ENCODE measurements at places on chromosomes 11 and 22.

DNA sequence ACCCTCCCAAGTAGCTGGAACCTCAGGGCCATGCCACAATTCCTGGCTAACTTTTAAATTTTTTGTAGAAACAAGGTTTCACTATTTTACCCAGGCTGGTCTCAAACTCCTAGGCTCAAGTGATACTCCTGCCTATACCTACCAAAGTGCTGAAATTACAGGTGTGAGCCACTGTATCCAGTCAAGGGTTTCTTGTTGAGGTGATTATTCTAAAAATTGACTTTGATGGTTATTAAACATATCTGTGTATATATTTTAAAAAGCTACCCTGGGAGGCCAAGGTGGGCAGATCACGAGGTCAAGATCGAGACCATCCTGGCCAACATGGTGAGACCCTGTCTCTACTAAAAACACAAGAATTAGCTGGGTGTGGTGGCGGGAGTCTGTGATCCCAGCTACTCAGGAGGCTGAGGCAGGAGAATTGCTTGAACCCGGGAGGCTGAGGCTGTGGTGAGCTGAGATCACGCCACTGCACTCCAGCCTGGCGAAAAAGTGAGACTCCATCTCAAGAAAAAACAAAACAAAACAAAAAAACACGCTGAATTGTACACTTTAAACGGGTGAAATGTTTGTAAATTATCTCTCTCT is 27.1 kb downstream of the MAPK1 start:
- DNase-seq: no peak

GRCh38 chr11:28259177-28259843 is 151.1 kb downstream of the METTL15 start:
- DNase-seq: no peak

- no peak for DNase-seq
These were observed 296.7 kb upstream of the SYN3 start for GRCh38 chr22:33354928-33355327.

DNA sequence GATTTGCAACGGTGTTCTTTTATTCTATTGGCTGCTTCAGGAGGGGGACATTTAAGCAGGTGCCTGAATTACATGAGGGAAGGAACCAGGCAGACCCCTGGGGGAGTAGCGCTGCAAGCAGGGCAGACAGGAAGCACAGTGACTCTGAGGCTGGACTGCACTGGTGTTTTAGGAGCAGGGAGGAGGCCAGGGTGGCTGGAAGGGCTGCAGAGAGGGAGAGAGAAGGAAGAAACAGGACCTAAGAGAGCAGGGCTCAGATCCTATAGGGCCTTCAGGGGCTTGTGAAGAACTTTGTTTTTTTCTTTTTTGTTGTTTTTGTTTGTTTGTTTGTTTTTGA is 62.5 kb upstream of the SORL1-AS1 start:
- DNase-seq: no peak

DNA sequence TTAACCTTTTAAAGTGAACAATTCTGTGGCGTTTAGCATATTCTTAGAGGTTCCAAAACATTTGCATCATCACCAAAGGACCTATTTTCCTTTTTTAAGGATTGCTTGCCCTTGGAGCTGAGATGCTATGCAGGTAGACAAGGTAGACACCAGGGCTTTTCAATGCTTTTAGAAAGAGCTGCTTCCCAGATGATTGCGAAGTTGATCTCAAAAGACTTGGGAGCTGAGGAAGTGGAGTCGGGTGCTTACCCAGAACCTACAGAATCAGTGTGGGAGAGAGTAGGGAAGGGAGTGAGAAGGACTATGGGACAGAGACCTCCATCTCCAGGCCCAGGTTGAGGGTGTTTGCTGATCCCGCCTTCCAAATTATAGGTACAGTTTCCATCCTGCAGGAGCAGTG is 11.1 kb upstream of the ALX4 start:
- no peak for DNase-seq

GRCh38 chr11:80538040-80538439 is 1097.2 kb upstream of the TENM4 start:
- DNase-seq: no peak

- peak; percentile 61 for DNase-seq
These were observed 15.1 kb upstream of the CYTH4 start for GRCh38 chr22:37267135-37267587.

- DNase-seq: no peak
These were observed 26.5 kb upstream of the PPARA start for GRCh38 chr22:46123694-46124382.

- no peak for DNase-seq
These were observed 86.7 kb downstream of the APOL5 start for GRCh38 chr22:35804421-35804820.

GRCh38 chr22:45341498-45341897 is 31.8 kb downstream of the FAM118A start:
- DNase-seq: no peak

DNA sequence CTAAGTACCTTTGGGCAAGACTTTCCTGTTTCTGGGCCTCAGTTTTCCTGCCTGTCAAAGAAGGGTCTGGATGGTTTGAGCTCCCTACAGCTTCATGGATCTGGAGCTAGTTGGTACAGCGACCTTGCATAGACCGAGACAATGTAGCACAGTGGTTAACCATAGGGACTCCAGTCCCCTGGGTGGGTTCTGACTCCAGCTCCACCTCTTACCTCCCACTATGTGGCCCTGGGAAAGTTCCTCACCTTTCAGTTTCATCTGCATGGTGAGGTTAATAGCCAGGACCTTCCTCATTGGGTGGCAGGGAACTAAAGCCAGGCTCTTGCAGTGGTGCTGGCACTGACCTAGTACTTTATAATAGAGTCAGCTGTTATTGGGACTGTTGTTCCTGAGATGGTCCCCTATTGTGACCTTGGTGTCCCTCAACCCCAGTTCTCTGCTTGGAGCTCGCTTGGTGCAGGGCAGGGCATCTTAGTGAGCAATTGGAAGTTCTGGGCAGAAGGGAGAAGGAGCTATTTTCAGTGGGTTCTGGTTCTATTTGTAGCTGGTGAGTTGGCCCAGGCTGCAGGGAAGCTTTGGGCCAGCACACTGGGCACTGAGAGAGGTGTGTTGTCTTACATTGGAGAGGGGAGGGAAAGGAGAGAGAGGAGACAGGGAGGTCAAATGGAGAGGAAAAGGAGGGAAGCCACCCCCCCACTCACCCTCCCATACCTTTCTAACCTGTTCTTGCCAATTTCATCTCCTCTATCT is 10.7 kb upstream of the MTMR3 start:
- DNase-seq: no peak

DNA sequence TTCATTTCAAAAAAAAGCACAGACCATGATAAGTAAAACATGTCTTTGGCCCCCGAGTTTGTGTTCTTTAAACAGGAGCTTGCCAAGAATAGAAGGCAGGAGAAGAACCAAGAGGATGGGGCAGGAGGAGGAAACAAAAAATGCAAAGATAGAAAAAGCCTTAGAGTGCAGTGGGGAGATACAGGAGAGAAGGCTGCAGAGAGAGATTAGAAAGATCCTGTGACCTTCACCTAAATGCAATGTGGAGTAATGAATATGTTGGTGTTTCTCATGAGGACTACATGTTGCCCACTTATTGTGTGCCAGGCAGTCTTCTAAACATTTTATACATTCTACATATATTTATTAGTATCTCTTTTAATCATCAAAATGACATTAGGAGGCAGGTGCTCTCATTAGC is 2.3 kb upstream of the APLNR start:
- DNase-seq: no peak

DNA sequence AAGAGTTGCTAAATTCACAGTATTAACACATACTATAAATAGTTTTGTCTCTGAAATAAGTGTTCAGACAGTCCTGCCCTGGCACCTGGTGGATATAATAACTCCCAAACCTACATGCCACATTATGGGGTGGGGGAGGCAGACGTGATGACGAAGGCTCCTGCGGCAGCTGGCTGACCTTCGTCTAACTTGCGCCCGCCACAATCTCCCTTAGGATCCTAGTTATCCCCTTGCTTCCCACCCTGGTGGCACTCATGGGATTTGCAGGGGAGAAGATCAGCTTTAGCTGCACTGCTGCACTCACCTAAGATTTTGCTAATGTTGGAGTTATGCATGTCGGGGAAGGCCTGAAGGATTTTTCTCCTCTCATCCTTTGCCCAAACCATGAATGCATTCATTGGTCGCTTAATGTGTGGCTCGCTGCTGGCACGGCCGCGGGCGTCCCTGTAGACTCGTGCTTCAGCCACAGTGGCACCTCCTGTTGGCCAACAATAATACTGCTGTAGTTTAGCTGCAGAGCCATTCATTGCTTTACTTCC is 367.6 kb downstream of the SOX6 start:
- no peak for DNase-seq

GRCh38 chr11:57290288-57290687 is 34.5 kb downstream of the TNKS1BP1 start:
- DNase-seq: no peak

DNA sequence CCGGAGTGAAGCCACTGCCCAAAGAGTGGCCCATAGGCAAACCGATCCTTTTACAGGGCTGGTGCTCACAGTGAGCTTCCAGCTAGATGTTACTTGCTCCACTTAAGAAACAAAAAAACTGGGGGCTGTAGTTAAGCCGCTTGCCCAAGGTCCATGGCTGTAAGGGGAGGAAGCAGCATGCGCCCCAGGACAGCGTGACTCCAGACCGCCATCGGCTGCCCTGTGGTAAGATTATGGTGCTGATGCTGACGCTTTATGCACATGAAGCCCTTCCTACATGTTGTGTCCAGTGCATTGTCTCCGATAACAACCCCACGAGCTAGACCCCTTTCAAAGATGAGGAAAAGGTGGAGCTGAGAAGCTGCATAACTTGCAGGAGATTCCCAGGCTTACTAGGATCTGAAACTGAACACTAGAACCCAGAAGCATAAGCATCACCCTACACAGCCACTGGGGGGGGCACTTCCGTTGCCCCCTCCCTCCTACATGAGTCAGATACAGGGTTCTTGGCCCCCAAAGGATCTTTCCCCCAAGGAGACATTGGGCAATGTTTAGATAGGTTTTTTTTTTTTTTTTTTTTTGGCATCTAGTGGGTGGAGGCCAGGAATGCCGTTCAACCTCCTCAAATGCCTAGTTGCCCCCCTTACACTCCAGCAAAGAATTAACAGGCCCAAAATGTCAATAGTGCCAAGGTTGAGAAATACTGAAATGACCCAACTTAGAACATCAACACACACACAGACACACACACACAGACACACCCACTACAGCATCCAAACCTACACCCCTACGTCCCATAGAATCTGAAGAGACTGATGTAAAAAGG is 53.9 kb downstream of the MN1 start:
- DNase-seq: no peak

DNA sequence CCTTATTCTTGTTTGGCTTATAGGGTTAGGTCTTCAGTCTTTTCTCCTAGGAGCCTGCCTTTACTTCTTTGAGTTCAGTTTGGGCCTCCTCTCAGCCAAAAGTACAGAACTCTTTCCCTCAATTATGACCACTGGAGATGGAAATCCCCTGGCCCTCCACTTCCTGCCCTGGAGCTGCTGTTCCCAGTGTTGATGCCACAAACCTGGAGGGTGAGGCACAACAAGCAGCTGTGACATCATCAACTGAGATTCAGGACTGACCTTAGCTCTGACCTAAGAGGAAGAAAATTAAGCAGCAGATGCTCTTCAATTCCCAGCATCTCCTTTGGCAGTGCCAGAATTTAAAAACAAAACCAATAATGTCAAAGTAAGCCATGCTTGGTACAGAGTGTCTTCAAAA is 3.0 kb downstream of the ABTB2 start:
- no peak for DNase-seq

DNA sequence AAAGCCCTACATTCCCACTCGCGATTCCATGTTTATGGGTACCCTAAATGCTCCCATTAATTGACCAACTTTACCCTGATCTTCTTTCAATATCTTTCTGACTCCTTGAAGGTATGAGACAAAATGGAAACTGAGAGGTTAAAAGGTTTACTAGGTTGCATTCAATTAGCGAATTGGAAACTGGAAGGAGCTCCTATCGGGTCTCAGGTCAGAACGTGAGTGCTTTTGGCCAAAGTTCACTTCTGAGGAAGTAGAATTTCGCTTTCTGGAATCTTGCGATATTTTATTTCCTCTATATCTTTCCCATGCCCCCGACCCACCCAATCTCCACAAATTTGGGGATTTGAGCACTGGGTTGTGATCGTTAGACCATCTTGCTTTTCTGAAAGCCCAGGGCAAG is 2.6 kb downstream of the EHF start:
- no peak for DNase-seq

- DNase-seq: no peak
These were observed 19.6 kb downstream of the RNF121 start for GRCh38 chr11:71948314-71949027.

- no peak for DNase-seq
These were observed 10.0 kb downstream of the STX3 start for GRCh38 chr11:59765068-59765735.

- DNase-seq: no peak
These were observed 1.5 kb downstream of the MAPK8IP1 start for GRCh38 chr11:45886816-45887520.

DNA sequence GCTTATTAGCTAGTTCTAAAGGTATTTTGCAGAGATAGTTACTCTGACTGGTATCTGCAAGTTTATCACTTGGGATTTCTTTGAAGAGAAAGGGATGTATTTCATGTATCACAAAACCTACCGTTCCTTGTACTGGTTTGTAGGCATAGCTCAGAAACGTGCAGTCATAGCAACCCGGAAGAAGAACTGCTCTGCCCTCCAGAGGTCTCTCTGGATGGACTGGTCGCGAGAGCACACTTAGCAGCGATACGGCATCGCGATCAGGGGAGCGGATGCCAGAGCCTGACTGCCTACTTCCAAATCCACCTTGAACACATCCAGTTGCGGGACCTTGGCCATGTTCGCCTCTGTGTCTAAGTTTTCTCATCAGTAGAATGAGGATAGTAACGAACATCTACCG is 143.3 kb downstream of the WNT7B start:
- DNase-seq: no peak

DNA sequence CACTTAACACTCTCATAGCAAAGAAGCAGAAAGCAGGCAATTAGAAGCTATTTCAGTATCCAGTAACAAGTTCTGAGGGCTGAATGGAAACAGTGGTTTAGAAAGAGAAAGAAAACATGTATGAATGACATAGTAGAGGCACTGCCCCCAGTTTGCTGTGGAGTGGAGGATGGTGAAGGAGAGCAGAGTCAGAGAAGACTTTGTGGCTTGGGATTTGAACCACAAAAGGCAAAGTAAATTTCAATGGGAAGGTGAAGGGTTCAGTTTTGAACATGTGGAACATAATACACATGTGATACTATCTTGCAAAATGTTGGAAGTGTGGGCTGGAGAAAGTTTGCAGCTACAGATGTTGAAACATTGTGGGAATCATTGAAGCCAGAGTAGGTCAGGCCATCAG is 81.4 kb downstream of the SNX19 start:
- DNase-seq: no peak

GRCh38 chr11:70296681-70297080 is 26.2 kb downstream of the PPFIA1 start:
- DNase-seq: no peak

Measured in T-helper 1 cell (primary cell).